Small intestine (tissue), 16 donors: ENCODE measurements at places on chromosomes 11 and 22. TPM values are rescaled to one million over a fixed set of nuclear protein-coding genes. Genes with fewer than 3 reads are reported as not detected.

GRCh38 chr22:27150544-27150941, 493.2 kb downstream of the MIAT start:
- no peak overlapping the region for H3K4me3 ChIP-seq
- H3K27ac ChIP-seq: no peak overlapping the region
- peaks cover 2% of the 10 kb centered on the region for H3K27me3 ChIP-seq
- peaks cover 21% of the 10 kb centered on the region for H3K4me1 ChIP-seq

Gene CCDC116
- polyA plus RNA-seq: 0.21 TPM

Gene P2RX6
- polyA plus RNA-seq: 0.62 TPM

Gene PGA4
- polyA plus RNA-seq: 49.3 TPM

Gene SULT4A1
- 21.6 TPM for polyA plus RNA-seq
